ENCODE measurements at places on chromosomes 13 and 19. TPM values are rescaled to one million over a fixed set of nuclear protein-coding genes. Genes with fewer than 3 reads are reported as not detected.

DNA sequence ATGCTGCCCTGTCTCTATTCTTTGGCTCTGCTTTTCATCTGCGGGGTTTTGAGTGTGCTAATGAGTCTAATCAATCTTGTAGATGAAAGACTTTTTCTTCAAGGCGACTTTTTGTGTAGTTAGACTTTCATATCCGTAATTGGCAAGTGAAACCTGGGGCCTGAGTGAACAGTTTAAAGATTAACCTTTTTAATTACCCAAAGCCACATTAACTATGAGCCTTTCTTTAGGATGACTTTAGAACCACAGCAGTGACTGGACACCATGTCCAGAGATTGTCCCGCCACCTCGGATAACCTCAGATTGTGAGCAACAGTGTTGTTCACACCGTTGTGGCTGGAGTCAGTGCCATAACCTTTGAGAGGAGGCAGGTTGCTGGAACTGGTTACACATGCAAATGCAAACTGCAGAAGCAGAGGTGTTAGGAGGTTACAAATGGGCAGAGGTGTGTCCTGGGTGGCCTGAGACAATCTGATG, 58.7 kb downstream of the SIAH3 start:
- no peaks in the 10 kb centered on the region for H3K36me3 ChIP-seq
- no peaks in the 10 kb centered on the region for H3K27me3 ChIP-seq
- H3K4me1 ChIP-seq: no peaks in the 10 kb centered on the region
- H3K4me3 ChIP-seq: no peak overlapping the region
- DNase-seq: no peak
- no peak overlapping the region for H3K27ac ChIP-seq

- DNase-seq: peak; percentile 29
- H3K4me1 ChIP-seq: peaks cover 4% of the 10 kb centered on the region
- H3K27ac ChIP-seq: no peak overlapping the region
Measured at GRCh38 chr19:43470288-43470687, 4.9 kb upstream of the LYPD3 start.

- no peaks in the 10 kb centered on the region for H3K36me3 ChIP-seq
- no peak overlapping the region for H3K27ac ChIP-seq
- DNase-seq: no peak
- H3K4me3 ChIP-seq: no peak overlapping the region
- no peaks in the 10 kb centered on the region for H3K27me3 ChIP-seq
Measured at GRCh38 chr19:31223740-31224534, 125.3 kb downstream of the TSHZ3 start.

DNA sequence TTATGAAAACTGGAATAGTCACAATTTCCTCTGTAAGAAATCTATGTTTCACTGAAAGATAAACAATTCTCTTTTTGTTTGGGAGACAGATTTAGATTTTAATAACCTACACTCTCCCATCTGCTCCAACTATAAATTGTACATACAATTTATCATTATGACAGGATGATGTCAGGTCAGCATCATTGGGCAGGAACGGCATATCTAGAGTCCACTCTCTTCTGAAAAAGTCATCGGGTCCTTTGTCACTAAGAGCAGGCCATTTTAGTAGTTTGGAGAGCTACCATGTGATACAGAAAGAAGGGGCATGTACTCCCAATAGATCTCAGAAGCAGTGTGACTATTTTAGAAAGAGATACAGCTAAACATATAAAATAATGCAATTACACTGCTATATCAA, 180.8 kb upstream of the ARGLU1 start:
- no peaks in the 10 kb centered on the region for H3K27me3 ChIP-seq
- no peak for DNase-seq
- no peaks in the 10 kb centered on the region for H3K36me3 ChIP-seq
- H3K4me1 ChIP-seq: no peaks in the 10 kb centered on the region
- H3K4me3 ChIP-seq: no peak overlapping the region

GRCh38 chr13:35994131-35994966, 136.8 kb downstream of the DCLK1 start:
- H3K36me3 ChIP-seq: no peaks in the 10 kb centered on the region
- peak overlapping the region; percentile 29 for H3K27ac ChIP-seq
- DNase-seq: no peak
- no peaks in the 10 kb centered on the region for H3K27me3 ChIP-seq
- H3K4me1 ChIP-seq: peaks cover 64% of the 10 kb centered on the region

GRCh38 chr19:14089662-14090508, 666 bp downstream of the SAMD1 start:
- peak overlapping the region; percentile 60 for H3K4me3 ChIP-seq
- no peak overlapping the region for H3K27ac ChIP-seq
- peaks cover 31% of the 10 kb centered on the region for H3K27me3 ChIP-seq
- H3K4me1 ChIP-seq: peaks cover 12% of the 10 kb centered on the region

- no peak overlapping the region for H3K27ac ChIP-seq
- H3K4me3 ChIP-seq: peak overlapping the region; percentile 91
- no peaks in the 10 kb centered on the region for H3K36me3 ChIP-seq
- peaks cover 6% of the 10 kb centered on the region for H3K27me3 ChIP-seq
Measured at GRCh38 chr19:35938282-35939224, 2.4 kb downstream of the LRFN3 start.

DNA sequence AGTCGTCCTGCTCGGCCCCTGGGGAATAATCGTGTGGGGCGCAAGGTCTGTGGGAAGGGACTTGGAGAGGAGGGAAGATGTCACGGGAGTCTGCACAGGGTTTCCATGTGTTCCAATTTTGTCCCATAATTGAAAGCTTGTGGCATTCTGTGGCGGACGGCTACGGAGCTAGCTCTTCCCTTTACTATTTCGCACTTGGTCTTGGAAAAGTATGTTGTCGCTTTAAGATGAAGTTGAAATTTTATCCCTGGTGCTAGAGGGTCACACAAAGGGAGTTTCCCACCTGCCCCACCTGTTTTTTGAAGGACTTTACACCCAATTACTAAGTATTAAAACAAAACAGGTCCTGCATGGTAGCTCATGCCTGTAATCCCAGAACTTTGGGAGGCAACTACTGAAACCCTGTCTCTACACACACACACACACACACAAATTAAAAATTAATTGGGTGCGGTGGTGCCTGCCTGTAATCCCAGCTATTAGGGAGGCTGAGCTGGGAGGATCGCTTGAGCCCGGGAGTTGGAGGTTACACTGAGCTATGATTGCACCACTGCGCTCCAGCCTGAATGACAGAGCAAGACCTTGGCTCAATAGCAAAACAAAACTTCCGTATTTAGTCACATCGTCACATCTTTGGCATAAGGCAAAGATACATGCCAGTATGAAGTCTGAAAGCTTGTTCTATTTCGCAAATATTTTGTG, 967 bp upstream of the TPT1 start:
- no peak for DNase-seq
- peaks cover 36% of the 10 kb centered on the region for H3K36me3 ChIP-seq
- H3K4me3 ChIP-seq: peak overlapping the region; percentile 78
- H3K4me1 ChIP-seq: peaks cover 26% of the 10 kb centered on the region

GRCh38 chr19:9995084-9995483, 15.2 kb downstream of the COL5A3 start:
- H3K27ac ChIP-seq: no peak overlapping the region
- no peaks in the 10 kb centered on the region for H3K27me3 ChIP-seq
- no peaks in the 10 kb centered on the region for H3K4me1 ChIP-seq
- no peaks in the 10 kb centered on the region for H3K36me3 ChIP-seq
- no peak for DNase-seq

DNA sequence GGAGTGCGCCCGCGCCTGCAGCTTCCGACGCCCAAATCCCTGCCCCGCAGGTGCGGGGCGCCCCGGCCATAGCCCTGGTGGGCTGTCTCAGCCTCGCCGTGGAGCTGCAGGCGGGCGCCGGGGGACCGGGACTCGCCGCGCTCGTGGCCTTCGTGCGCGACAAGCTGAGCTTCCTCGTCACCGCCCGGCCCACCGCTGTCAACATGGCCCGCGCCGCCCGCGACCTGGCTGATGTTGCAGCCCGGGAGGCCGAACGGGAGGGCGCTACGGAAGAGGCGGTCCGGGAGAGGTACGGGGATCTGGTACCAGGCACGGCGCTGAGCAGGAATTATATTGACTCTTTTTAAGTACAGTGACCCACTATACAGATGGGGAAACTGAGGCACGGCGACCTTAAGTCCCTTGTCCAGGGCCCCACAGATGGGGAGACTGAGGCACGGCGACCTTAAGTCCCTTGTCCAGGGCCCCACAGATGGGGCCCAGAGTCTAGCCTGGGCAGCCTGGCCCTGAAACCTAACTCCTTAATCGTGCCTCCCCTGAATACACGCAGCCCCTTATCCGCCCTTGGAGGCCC, 586 bp downstream of the MRI1 start:
- no peaks in the 10 kb centered on the region for H3K4me1 ChIP-seq
- DNase-seq: peak; percentile 58
- no peaks in the 10 kb centered on the region for H3K27me3 ChIP-seq
- peaks cover 4% of the 10 kb centered on the region for H3K36me3 ChIP-seq
- H3K4me3 ChIP-seq: peak overlapping the region; percentile 66

GRCh38 chr19:1650650-1651567, 1.5 kb downstream of the TCF3 start:
- H3K4me1 ChIP-seq: peaks cover 10% of the 10 kb centered on the region
- peak overlapping the region; percentile 93 for H3K27ac ChIP-seq
- DNase-seq: peak; percentile 79
- peaks cover 13% of the 10 kb centered on the region for H3K36me3 ChIP-seq
- H3K27me3 ChIP-seq: no peaks in the 10 kb centered on the region

DNA sequence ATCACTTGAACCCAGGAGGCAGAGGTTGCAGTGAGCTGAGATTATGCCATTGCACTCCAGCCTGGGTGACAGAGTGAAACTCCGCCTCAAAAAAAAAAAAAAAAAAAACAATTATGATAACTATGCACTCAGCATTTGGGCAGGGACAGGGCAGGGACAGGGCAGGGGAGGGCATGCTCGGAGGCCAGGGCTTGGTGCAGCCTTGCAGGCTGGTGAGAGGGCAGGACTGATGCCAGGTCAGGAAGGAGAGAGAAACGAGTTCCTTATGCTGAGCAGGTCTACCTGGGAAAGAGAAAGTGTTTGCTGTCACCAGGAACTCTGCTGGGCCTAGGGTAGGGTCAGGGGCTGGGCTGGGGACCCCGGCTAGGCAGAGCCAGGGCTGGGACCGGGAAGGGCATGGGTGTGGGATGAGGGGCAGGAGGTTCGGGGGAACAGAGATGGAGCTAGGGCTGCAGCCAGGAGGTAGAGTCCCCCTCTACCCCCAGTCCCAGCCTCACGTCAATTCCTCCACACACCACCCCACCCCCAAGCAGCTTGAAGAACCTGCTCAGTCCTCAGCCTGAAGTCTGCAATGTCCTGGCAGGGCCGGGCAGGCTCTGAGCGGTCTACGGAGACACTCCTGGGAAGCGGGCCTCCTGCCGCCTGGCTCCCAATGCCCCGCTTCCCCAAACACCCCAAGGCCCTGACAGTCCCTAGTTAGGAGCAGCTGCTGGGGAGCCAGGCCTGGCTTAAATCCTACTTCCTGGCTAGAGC, 2.8 kb downstream of the FXYD3 start:
- DNase-seq: no peak
- H3K27ac ChIP-seq: no peak overlapping the region
- H3K4me1 ChIP-seq: peaks cover 29% of the 10 kb centered on the region
- H3K36me3 ChIP-seq: no peaks in the 10 kb centered on the region

- DNase-seq: peak; percentile 43
- no peak overlapping the region for H3K4me3 ChIP-seq
- H3K27ac ChIP-seq: no peak overlapping the region
- H3K4me1 ChIP-seq: peaks cover 4% of the 10 kb centered on the region
- no peaks in the 10 kb centered on the region for H3K27me3 ChIP-seq
Measured at GRCh38 chr13:22055259-22055658, 384.4 kb downstream of the FGF9 start.

SLC6A16 gene
- total RNA-seq: 0.31 TPM

RANBP3 gene
- total RNA-seq: 105 TPM

SWSAP1 gene
- 4.1 TPM for total RNA-seq

COX6B2 gene
- 2.9 TPM for total RNA-seq

FRY gene
- 4.1 TPM for total RNA-seq

NCAN gene
- 8.0 TPM for total RNA-seq
